ENCODE measurements at places on chromosomes 16 and 17.

GRCh38 chr17:1480747-1481465 lies 11.6 kb downstream of the MYO1C start:
- DNase-seq, result no peak

GRCh38 chr17:12287953-12288352 lies 267.3 kb downstream of the MAP2K4 start:
- DNase-seq, result no peak

- DNase-seq, result no peak
Observed at GRCh38 chr17:53844491-53845107, 21.9 kb downstream of the KIF2B start.

GRCh38 chr17:14366199-14366598 lies 65.3 kb downstream of the HS3ST3B1 start:
- DNase-seq, result no peak

- DNase-seq, result no peak
Observed at GRCh38 chr16:66703406-66704215, 7.1 kb upstream of the CMTM4 start.

DNA sequence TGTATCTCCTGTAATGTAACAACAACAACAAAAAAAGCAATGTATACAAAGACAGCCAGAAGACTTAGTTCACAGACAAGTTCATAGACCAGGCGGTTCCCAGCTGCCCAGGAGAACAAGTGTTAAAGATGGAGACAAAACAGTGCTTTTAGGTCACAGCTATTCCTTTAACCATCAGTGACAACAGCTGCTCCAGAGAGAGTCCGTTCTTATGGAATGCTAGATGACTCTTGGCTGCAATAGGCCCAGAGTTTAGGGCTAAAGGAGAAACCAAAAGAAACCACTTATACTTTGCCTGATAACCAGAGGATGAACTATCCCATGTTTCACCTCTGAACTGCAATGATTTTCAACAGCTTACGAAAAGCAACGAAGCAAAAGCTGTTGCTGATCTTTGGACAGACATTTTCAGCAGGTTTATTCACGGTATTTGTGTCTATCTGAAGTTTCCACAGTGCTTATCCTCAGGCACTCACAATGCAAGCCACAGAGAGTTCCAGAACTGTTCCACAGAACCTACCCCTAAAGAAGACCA lies 6.0 kb downstream of the ZCCHC14 start:
- DNase-seq, result no peak

GRCh38 chr17:76421044-76421407 lies 31.9 kb downstream of the UBE2O start:
- DNase-seq, result no peak

- no peak for DNase-seq
Observed at GRCh38 chr17:57277923-57278604, 21.7 kb downstream of the MSI2 start.

- no peak for DNase-seq
Observed at GRCh38 chr17:27568811-27569210, 62.2 kb upstream of the LGALS9 start.

- DNase-seq, result no peak
Observed at GRCh38 chr17:22203208-22203715, 510.9 kb downstream of the KCNJ18 start.

DNA sequence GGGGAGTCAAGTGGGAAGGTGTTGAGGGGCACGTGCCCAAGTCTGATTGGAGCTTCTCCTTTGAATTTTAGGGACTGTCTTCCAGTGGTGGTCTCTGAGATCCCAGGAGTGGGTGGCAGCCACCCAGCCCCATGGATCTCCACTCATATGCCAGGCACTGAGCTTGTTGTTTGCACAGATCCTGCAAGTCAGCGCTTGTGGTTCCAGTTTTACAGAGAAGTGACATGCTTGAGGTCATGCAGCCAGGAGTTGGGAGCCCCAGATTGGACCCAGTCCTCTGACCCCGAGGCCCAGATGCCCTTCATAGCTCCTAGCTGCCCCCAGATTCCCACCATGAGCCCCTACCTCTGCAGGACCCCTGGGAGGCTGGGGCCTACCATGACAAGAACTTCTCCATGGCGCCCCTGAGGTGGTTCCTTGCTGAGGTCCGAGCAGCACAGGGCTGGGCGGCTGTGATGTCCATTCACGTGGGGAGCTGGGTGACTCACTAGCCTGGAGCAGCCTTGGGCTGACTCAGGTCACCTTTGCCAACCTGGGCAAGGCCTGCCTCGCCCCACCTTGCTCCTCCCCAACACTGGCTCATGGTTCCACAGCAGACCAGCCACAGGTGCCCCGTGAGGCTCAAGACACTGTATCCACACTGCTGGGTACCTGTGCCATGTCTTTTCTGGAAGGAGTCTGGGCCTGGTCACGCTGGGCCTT lies 47.4 kb downstream of the RAI1 start:
- no peak for DNase-seq

GRCh38 chr17:73397856-73398540 lies 86.2 kb upstream of the CDC42EP4 start:
- no peak for DNase-seq

GRCh38 chr16:87491522-87492290 lies 1.1 kb downstream of the ZCCHC14 start:
- DNase-seq, result no peak

GRCh38 chr16:9151074-9151473 lies 59.6 kb downstream of the HAPSTR1 start:
- DNase-seq, result no peak

GRCh38 chr17:9330611-9331271 lies 244.9 kb downstream of the STX8 start:
- DNase-seq, result no peak

GRCh38 chr16:69787883-69788282 lies 25.8 kb downstream of the WWP2 start:
- DNase-seq, result no peak

DNA sequence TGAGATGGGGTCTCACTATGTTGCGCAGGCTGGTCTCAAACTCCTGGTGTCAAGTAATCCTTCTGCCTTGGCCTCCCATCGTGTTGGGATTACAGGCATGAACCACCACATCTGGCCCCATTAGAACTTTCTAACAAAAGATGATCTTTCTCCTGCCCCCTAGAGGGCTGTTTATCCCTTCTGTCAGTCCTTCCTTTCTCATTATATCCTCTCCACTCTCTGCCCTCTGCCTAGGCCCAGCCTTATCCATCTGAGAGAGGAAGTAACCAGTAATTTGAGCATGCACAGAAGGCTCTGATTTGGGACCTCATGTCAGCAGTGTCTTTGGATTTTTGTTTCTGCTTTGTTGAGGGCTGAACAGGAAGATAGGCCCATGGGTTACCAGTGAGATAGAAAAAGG lies 4.4 kb upstream of the DHX40 start:
- DNase-seq, result no peak

DNA sequence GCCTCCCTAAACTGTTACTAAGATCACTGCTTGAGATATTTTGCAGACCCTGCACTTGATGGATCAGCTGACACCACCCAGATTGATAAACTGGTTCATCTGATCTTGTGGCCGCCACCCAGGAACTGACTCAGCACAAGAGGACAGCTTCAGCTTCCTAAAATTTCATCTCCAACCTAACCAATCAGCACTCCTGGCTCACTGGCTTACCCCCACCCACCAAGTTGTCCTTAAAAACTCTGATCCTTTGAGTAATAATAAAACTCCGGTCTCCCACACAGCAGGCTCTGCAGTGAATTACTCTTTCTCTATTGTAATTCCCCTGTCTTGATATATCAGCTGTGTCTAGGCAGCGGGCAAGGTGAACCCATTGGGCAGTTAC lies 174.8 kb downstream of the UTP18 start:
- no peak for DNase-seq

GRCh38 chr17:77488531-77489238 lies 347.9 kb downstream of the SEC14L1 start:
- peak; percentile 6 for DNase-seq

Data from GM06990 (cell line).